GM06990 (cell line): ENCODE measurements at places on chromosomes 5 and 9.

DNA sequence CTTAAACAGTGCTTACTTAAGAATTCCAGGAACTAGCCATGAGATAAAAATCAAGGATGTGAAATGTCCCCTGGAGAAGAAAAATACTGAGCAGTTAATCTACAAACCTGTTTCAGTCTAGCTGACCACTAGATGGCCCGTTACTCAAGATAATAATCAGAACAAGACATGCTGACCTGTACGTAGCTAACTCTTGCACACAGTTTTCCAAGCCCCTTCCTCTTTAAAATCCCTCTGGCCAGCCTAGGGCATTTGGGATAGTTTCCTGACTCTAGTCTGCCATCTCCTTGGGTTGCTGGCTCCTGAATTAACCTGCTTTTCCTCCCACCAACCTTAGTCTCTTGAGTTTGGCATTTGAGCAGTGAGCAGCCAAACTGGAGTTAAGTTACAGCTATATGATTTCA, 59.2 kb upstream of the TRAF1 start:
- no peak for DNase-seq

DNA sequence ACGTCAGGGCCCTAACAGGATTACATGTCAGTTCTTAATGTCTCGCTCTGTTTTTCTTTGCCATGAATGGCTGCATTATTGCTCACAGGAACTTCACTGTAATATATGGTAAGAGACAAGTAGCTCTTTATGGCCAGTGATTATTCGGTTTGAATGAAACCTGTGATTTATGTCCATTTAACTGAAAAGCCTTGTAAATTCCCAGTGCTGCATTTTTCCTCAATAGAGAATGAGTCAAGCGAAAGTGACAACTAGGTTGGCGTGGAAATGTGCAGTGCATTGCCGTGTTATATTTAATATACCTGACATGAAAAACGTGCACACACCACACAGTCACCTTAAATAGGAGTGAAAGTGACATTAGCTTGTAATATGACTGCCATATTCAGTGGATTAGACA, 163.1 kb downstream of the PBX3 start:
- no peak for DNase-seq

- DNase-seq = no peak
Measured at GRCh38 chr5:17184588-17184987, 32.8 kb upstream of the BASP1 start.

DNA sequence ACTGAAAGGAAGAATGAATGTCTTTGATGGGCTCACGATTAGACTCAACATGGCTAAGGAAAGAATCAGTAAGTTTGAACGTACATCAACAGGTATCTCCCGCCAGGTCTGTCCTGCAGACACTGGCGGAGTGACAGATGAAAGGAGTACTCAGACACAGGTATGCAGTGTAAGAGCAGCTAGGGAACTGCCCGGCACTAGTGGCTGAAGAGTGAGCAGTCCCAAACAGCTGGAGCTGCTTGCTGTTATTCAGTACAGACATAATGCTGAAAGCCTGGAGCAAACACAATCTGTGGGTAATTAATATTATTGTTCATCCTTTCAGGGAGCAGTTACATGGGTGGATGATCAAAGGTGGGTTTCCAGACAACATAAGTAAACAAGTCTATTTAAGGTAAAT, 835.5 kb downstream of the TLE4 start:
- no peak for DNase-seq

- no peak for DNase-seq
Measured at GRCh38 chr5:912280-913091, 19.8 kb downstream of the TRIP13 start.

GRCh38 chr5:53031695-53032096, 42.5 kb downstream of the ITGA2 start:
- DNase-seq = no peak

- no peak for DNase-seq
Measured at GRCh38 chr5:73540192-73540591, 25.2 kb downstream of the ANKRA2 start.

DNA sequence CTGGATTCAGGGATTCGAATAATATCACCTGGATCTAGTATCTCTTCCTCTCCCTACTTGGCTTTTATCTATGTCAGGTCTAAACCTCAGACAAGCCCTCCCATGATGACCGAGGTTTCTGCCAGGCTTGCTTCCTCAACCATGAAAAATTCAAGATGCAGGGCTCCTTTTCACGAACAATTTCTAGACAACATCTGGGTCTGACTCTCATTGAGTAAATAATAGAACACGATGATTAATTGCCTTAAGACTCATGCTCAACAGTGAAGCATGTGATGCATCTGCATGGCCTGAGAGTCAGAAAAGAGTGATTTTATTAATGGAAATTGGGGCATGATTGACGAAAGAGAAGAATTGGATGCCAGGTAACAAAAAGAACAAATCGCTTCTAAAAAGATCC, 277.2 kb upstream of the ZNF608 start:
- no peak for DNase-seq

GRCh38 chr9:73995836-73996235, 501.3 kb upstream of the RORB start:
- no peak for DNase-seq

DNA sequence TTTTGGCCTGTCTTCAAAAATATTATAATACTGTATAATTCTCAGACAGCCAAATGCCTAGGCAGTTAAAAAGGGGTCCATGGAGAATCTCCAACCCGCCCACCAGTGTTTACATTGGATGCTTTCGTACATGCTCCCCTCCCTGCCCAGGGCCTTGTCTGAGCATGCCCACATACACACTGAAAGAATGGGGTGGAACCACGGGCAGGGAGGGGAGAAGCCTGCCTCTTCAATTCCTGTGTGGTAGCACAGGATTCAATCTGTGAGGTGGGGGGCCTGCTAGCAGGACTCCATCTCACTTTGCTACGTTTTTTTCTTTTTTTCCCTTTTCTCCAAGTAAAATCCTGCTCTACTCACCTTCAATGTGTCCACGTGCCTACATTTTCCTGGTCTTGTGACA, 314.7 kb upstream of the GRAMD2B start:
- no peak for DNase-seq

- no peak for DNase-seq
Measured at GRCh38 chr9:112170968-112171367, 4.1 kb downstream of the SUSD1 start.

GRCh38 chr9:136587145-136587943, 41.5 kb upstream of the NOTCH1 start:
- no peak for DNase-seq

DNA sequence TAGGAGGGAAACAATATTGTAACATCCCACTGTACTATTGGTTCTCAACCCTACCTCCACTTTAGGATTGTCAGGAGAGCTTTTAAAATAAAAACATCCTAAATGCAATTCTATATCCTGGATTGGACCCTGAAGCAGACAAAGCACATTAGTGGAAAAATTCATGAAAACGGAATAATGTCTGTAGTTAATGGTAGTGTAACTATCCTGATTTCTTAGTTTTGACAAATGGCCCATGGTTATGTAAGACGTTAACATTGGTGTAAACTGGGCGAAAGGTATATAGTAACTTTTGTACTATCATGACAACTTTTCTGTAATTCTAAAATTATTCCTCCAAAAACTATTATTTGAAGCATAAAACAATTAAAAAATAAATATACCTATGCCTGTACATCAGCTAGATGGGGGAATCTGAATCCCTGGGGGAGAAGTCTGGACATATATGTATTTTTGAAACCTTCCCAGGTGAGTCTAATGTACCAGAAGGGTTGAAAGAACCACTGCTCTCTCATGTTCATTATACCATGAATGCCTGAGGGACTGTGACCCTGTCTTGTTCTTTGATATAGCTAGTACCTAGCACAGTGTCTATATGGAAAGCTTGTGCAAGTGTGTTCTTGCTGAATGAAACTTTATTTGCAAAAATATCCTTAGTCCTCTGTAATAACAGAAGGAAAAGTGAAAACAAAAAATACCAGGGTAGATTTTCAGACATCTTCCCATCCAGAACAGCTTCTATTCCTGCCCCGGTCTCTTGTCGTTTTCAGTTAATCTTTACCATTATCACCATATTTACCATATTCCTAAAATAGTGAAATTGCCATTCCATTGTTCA, 3.4 kb upstream of the TRMO start:
- no peak for DNase-seq

- no peak for DNase-seq
Measured at GRCh38 chr5:63811286-63811685, 151.0 kb downstream of the HTR1A start.

- DNase-seq = no peak
Measured at GRCh38 chr5:1003296-1003937, 5.2 kb upstream of the NKD2 start.
